ENCODE measurements at places on chromosomes 11 and 22.

- DNase-seq, result no peak
Observed at GRCh38 chr11:34235189-34235588, 122.6 kb downstream of the ABTB2 start.

DNA sequence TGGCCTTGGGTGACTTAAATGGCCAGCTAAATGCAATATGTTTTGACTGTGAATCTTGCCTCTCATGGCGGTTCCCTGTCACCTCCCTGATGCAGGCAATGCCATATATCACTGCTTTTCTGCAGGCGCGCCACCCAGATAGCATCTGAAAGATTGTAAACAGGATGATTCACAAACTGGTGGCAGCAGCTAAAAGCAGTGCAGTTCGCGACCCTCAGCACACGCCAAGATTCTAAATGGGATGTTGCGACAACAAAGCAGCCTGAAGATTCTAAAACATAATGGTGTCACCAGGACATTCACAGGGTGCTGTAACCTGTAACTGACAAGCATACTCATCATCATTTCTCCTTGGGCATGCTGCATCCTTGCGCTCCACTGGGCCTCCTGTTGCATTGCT, 440.4 kb upstream of the CADM1 start:
- no peak for DNase-seq

DNA sequence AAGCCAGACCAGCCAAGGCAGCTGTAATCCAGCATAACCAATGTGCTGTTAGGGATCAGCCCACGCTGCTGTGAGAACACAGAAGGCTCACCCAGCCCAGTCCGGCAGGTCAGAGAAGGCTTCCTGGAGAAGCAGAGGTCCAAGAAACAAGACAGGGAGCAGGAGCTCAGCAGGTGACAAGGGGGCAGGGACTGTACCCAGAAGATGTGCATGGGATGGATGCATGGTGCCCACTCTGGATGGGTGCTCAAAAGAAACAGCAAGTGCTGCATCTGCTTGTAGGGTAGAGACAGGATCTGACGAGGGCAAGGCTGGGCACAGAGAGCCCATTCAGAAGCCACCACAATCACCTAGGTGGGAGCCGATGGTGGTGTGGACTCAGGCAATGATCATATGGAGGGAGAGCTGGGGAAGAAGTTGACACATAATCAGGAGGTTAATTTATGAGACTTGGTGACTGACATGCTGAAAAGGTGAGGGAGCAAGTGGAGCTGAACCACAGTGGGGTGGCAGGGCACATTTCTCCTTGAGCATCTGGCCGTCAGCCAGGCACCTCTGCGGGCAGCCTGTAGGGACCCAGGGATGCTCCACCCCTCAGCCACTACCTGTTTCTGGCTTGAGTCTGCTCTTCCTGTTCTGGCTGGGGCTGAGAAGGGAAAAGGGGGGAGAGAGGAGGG, 102.3 kb upstream of the DRD2 start:
- DNase-seq, result no peak

DNA sequence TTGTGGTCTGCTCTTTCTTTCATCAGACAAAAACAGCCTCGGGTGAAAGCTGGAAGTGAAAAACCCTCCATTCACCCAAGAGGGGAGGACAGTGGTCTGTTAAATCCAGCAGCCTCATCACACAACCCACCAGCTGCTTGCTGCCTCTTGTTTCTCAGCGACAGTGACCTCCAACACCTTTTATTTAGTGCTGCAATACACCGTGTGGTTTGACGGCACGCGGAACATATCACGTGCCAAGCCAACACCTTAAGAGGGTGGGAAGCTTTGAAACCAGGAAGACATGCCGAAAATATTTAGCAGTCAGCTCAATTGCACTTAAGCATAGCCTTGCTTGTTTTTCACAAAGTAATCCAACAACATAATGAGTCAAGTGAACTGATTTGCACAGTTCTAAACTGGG, 39.8 kb upstream of the POGLUT3 start:
- no peak for DNase-seq

- DNase-seq, result no peak
Observed at GRCh38 chr11:77049026-77049425, 14.8 kb downstream of the B3GNT6 start.

DNA sequence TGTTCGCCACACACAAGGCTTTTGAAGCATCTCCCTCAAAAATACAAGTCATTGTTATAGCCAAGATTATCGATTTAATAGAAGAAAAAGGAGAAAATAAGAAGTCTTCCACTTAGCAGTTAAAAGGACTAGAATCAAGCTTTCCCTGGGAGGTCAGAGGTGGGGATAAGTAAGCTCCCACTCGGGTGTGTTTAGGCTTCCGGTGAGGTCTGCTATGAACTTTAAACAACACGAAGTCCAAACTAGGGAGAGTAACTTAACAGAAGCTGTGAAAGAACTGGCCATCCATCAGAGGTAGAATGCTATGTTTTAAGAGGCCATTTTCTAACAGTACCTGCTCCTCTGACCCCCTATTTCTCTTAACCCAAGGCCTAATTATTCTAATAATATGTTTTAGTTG, 91.4 kb upstream of the APOA1 start:
- DNase-seq, result no peak

DNA sequence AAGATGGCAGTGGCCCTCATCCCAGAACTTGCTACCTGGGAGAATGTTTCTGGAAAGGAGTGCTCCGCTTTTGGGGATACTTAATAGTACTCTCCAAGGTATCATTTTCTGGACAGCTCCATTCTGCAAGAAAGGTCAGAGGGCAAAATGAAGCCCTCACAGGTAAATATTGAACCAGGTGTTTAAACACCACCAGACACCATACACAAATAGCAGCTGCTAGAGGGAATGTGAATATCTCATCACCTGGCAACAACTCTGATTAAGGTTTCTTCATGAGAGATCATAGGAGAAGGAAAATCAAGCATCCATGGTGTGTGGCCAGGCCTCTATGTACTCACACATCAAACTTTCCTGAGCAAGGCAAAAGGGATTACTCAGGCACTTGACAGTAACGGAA, 226.1 kb upstream of the FAT3 start:
- DNase-seq, result no peak

- no peak for DNase-seq
Observed at GRCh38 chr22:41308544-41308947, 7.2 kb downstream of the ZC3H7B start.

DNA sequence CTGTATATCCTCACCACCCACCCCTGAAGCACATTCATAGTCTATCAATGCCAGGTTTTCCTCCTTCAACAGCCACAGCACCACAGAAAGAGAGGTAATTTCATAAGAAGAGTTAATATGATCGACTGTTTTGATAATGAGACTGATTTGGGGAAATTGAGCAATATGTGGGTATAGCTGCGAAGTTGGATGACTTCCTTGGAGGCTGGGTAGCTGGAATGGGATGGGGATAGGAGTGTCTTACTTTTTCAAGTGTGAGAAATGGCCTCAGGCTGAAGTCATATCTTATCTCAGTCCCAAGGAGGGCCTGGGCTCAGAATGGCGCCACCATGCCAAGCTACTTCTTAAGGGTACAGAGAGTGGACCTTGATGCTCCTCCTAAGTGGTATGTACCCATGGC, 187.6 kb upstream of the CCDC90B start:
- DNase-seq, result no peak

DNA sequence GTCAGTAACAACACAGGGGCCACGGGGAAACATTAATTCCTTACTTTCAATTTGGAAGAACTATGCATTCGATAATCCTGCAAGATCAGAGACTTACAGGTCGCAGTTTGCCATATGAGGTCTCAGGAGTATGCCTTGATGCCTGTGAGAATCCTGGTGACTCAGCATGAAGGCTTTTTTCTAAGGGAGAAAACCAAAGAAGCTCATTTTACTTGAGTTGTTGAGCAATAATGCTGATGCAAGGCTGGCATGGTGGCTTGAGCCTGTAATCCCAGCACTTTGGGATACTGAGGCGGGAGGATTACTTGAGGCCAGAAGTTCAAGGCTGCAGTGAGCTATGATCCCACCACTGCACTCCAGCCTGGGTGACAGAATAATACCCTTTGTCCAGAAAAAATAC, 26.6 kb downstream of the ATG16L2 start:
- DNase-seq, result no peak

DNA sequence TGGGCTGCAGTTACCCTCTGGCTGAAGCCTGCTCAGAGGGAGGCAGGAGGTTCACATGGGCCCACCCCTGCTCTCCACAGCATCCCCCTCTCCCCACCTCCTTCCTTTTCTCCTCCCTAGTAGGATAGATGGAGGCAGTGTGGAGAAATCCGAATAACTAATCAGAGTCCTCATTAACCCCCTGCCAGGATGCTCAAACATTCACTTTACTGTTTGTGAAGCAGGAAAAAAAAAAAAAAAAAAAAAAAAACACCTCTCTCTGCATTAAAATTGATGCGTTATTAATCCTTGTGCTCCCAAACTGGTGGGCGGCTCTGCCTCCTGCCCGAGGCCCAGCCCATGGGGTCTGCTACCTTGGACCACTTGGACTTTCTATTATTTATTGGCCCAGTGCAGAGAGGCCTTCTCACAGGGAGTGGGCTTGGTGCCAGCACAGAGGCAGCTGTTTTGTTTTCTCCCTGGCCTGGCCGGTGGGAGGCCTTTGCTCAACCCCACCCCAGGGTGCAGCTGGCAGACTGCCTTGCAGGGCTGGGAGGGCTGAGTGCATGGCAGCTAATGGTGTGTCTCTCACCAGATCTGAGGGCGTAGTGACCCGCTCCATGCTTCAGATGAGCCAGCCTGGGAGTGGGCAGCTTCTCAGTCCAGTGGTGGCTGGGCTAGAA, 150.7 kb downstream of the PKNOX2 start:
- no peak for DNase-seq

DNA sequence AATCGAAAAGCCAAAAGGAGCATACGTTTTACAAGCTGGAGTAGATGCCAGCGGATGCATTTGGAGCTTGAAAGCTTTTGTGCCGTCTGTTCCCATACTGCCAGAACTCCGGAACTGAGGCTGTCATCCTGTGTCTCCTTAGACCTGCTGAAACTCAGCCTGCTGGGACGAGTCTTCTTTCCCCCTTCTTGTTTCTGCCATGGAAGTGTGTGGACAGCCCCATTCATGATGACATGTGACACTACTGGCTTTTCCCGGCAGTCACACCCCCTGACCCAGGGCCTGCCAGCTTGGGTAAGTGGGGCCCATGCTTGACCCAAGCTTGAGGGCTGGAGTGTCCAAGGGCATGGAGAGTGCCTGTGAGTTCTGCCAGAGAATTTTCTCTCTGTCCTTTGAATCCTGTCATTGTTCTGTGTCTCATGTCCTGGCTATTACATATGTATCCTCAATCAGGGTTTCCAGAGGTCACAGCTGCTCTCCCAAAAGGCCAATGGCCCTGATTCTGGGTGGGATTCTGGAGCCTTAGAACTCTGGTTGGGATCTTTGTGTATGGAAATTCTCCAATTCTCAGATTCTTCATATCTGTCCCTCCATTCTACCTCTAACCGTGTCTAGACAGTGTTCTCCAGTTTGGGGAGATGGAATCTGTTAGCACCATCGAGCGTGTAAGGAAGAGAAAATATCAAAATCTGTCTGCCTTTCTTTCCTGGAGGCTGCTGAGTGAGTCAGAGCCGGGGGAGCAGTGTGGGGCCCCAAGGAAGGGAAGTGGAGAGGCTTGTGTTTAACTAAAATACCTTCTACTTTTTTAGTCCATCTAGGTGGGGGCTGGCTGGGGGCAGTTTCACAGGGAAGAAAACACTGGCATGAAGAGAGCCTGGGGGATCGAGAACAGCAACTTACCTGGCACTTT, 73.2 kb downstream of the KIAA1671 start:
- no peak for DNase-seq

- DNase-seq, result no peak
Observed at GRCh38 chr11:45021692-45022141, 71.0 kb upstream of the TP53I11 start.

- DNase-seq, result no peak
Observed at GRCh38 chr11:26086028-26086427, 245.9 kb upstream of the ANO3 start.

DNA sequence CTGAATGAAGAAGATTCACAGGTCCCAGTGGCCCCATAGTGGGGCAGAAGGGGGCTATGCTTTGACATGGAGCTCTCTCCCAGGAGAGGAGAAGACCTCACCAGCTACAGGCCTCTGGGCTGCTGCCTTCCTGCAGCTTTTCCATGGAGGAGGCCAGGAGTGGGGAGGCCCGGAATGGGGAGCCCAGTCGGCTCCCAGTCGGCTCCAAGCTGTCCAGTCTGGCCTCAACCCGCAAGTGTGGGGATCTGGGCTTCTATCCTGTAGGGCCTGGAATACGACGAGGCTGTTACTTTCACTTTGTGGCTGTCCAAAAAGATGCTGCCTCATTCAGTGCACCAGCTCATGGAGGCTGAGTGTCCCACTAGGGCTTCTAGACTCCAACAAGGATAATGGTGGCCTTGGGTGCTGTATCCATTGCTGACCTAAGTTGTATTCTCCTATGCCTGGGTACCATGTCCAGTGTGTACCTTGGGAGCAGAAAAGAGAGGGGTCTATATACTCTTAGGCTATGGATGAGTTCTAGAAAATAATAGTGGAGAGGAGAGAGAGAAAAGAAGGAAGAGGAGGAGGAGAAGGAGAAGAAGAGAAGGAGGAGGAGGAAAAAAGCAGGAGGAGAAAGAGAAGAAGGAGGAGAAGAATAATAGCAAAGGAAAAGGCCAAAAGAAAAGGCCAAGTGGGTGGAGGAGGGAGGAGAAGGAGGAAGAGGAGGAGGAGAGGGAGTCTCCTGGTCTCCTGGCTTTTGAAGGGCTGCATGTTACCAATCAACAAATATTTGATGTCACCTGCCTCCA, 1.1 kb downstream of the MYO18B start:
- DNase-seq, result no peak

DNA sequence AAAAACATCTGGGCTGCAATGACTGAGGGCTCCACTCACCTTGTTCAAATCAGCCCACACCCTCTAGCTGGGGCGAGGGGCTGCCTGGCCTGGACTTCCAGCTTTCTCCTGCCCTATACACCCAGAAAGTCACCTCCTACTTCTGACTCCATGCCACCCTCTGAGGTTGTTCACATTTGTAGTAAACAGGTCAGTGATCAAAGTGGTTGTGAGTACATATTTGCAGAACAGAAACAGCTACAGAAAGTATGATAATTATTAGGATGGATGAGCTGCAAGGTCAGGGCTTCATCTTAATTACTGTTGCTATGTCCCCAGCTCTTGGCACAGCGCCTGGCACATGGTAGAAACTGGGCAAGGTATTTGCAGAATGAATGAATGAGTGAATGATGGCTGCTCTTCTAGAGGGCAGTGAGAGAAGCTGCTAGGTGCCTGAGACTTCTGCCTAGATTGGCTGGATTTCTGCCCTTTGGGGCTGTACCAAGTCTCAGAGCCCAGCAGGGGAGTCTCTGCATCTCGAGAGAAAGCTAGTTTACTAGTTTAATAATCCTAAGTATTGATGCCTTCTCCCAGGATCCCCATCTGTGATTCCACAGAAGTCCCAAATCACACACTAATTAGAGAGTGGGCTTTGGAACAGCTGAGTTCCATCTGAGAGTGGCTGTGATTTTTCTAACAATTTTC, 36.0 kb downstream of the SYT13 start:
- no peak for DNase-seq

GRCh38 chr11:75087319-75088305, 9.1 kb downstream of the OR2AT4 start:
- no peak for DNase-seq
